IMR-90 (cell line): ENCODE measurements at places on chromosomes 5 and 9. TPM values are rescaled to one million over a fixed set of nuclear protein-coding genes. Genes with fewer than 3 reads are reported as not detected.
A peak's percentile ranks its signal among the peaks of the same experiment; 100 is the strongest.

Gene TSSK1B
- polyA plus RNA-seq: 0.03 TPM in 1 of 2 replicates, not detected in the other

- peak; percentile 70 for DNase-seq
These were observed 2.7 kb upstream of the ANXA2R start for GRCh38 chr5:43042626-43043399.

GRCh38 chr9:92780206-92780605, 15.6 kb upstream of the BICD2 start:
- DNase-seq: no peak

Gene TMOD1
- 0.19 and 0.38 TPM in 2 replicates for polyA plus RNA-seq

DNA sequence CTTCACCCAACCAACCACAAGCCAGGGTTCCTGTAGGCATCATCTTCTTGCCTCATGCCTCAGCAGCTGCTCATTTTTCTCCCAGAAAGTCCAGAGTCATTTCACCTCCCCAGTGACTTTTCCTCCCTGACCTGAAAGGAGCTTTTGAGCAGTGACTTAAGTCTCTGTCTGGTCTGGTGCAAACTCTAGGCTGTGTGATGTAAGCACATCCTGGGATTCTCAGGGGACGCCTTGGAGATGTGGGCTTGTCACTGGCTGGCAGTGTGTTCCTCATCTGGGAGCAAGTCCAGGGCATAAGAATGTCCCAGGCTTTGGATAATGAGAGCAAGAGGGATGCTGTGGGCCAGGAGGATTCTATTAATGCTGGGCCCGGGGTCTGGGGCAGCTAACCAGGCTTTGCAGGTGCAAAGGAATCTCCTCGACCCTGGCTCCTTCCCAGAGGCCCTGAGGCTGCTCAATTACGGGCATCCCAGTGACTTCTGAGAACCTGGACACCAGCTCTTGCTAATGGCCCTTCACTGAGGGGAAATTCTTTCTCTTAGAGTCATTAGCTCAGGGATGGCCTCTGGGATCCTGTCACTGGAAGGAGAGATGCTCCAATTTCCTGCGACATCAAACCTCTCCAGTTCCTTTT, 211.0 kb upstream of the PANK3 start:
- no peak for DNase-seq

GRCh38 chr5:58410441-58410840, 49.4 kb downstream of the PLK2 start:
- peak; percentile 95 for DNase-seq

GRCh38 chr9:93960221-93960970, 5.2 kb upstream of the BARX1 start:
- DNase-seq: no peak

- peak; percentile 78 for DNase-seq
These were observed 12.4 kb downstream of the CDC37L1 start for GRCh38 chr9:4691795-4692194.

GRCh38 chr5:97531549-97531948, 348.5 kb upstream of the RIOK2 start:
- no peak for DNase-seq

Gene SHB
- polyA plus RNA-seq: 20.4 and 22.9 TPM in 2 replicates

GRCh38 chr5:1495525-1495897, 28.2 kb downstream of the LPCAT1 start:
- DNase-seq: no peak

DNA sequence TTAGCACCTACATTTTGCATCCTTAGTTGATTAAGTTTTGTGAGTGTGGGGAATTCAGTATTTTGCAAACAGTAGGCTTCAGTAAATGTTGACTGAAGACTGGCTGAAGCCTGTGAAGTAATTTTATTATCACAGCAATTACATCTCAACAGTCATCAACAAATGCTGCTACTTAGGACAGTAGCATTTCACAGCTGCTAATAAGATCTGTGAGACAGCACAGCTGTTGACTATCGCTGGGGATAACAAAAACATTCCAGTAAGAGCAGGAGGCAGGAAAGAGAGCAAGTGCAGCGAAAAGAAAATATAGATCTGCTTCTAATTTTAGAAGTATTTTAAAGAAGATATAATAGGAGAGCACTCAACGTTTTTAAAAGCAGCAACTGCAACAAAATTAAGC, 117.3 kb upstream of the FGF10 start:
- no peak for DNase-seq

Gene C8G
- 0.37 and 0.80 TPM in 2 replicates for polyA plus RNA-seq

DNA sequence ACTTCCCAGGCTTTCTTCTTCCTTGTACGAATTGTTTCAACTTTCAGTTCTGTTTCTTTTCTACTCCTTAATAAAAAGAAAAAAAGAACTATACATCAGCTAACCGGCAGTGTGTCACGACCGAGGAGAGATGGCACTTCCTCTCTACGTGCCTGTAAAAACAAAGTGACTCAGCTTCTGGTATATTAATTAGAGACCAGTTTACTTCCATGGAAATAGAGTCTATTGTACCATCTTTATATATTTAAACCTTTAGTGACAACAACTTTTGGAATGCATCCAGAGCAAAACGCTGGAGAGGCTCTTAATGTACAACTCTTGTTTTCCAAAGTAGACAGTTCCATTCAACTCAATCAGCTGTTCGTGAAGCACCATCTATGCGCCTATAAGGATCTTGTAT, 94.5 kb upstream of the LIFR start:
- DNase-seq: peak; percentile 20

Gene SHISAL2B
- polyA plus RNA-seq: not detected in 2 replicates

DNA sequence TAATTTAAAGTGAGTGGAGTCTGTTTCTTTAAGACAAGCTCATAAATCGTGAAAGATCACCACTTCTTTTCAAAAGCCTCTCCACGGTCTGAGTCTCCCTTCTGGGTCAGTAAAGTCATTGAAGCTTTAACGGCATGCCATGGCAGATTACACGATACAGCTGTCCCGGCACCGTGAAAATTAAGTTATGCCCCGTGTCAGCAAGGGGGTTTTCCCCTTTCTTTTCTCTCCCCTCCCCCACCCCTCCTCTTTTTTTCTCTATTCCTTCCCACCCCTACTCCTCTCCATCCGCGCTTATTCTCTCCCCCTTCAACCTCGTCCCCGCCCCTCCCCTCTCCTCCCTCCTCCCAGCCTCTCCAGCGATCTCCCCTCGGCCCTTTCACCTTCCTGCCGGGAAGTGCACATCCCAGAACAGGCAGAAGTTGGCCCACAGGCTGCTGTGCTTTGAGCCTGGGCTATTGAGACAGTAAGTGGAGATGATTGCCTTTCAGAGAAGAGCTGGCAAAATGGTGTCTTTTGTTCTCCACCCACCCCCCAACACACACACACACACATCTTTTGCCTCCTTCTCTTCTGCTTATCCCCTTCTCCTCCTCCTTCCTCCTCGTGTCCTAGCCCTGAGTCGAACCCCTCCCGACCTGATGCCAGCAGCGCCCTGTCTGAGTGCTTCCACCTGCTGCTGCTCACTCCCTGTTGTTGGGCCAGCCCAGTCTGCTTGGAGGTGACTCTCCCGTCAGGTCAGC, 44.1 kb downstream of the GAS1 start:
- DNase-seq: no peak

DNA sequence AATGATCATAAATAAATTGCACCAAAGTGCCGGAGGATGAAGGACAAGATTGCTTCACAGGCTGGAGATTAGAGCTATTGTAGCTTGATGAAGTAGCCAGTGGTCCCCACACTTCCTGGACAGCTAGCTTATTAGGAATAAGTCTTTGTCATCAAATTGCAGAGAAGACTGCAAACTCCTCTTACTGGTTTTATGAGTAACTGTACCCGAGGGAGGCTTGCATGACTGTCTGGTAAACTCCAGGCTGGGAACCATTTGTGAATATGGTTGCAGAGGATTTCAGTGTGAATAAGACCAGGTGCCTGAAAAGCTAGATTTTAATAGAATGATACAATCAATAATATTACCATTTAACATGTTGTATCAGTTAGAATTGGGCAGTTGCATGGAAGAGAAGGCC, 36.5 kb upstream of the SEMA5A start:
- peak; percentile 18 for DNase-seq

GRCh38 chr9:99513441-99514112, 291.5 kb downstream of the SEC61B start:
- no peak for DNase-seq
